ENCODE measurements at places on chromosomes 3 and 15.

GRCh38 chr3:35678643-35679161 is 39.4 kb downstream of the ARPP21 start:
- no peak for DNase-seq

DNA sequence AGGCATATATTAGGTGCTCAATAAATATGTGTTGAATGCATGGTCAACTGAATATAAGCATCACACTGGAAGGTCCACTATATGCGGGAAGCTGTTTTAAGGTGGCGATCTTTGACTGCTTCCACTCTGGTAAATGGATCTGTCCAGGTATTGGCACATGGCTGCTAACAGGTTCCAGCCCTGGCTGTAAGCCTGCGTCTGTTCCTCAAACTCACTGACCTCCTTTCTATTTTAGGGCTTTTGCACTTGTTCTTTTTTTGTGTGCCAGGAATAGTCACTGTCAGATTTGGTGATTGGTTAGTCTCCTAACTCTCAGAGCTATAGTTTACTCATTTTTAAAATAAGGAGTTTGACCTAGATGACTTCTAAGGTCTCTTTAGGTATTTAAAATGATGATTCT is 46.2 kb downstream of the ADAMTSL3 start:
- no peak for DNase-seq

DNA sequence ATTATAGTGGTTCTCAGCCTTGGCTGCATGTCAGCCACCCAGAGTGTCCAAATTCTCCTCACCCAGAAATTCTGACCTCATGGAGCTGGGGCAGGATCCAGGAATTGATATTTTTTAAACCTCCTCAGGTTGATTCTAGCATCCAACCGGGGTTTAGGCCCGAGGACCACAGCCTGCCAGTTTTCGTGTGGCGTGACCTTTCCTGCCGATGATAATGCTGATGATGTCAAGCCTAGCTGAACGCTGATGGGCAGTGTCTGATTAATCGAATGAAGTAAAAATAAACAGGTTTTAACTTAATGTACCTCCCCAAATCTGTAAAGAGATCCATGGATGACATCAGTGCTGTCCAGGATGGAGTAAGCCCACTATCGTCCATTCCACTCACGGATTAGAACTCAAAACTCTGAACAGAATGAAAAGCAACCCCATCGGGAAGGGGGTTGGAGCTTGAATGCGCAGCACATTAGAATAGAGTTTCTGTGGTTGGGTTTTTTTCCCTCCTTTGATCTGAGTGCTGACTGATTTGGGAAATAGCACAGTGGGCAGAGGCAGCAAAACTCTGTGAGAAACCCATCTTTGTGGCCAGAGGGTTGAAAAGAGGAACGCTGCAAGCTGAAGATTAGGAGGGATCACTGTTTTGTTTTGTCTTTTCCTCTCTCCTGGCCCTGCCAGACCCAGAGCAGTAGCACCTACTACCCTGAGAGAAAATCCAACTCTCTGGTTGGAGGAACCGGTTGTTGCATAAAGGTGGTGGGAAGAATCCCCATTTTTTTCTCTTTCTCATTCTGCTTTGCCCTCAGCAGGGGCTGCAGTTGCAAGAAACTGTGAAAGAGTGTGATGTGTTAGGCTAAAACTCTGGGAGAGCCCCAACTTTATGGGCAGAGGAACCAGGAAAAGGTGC is 153.9 kb downstream of the APBA2 start:
- no peak for DNase-seq

DNA sequence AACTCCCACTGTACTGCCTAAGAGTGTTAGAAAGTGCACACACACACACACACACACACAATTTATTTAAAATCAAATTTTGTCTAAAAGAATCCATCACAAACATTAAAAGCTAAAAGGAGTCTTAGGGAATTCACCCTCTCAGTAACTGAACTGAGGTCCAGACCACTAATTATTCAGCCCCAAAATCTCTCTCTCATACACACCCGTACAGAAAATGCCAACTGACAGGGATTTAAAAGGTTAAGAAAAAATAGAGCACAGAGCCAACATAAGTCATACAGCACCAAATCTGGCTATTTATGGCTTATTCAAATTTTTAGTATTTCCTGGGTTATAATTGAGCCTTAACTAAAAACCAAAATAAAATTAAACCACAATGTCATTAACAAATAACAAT is 20.7 kb downstream of the GBE1 start:
- no peak for DNase-seq

- DNase-seq = no peak
Observed at GRCh38 chr3:113728661-113729060, 17.4 kb downstream of the NAA50 start.

DNA sequence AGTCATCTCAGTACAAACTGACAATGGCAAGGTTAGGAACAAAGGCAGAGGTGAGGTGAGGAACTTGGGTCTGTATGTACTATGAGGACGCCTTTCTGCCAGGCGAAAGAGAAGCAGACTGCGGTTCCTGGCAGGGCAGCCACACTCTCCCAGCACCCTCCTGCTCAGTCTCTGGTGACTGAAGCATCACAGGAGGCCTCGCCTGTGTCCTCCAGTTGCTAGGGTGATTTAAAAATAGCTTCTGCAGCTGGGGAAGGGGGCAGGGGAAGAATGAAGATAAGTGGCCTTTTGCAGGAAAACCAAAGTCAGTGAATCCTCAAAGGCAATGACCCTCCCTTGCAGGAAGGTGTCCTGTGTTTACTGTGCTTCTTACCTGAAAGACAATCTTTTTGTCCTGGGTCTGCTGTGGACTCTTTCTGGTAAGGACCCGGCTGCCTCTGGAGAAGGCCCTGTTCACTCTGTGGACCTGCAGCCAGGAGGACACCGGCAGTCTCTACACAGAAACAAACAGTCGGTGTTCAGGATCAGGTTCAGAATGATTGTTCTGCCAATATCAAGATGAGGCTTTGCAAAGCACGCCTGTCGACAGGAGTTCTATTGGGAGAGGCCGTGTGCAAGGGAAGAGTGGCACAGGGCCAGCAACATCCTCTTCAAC is 65.7 kb upstream of the DGKG start:
- no peak for DNase-seq

DNA sequence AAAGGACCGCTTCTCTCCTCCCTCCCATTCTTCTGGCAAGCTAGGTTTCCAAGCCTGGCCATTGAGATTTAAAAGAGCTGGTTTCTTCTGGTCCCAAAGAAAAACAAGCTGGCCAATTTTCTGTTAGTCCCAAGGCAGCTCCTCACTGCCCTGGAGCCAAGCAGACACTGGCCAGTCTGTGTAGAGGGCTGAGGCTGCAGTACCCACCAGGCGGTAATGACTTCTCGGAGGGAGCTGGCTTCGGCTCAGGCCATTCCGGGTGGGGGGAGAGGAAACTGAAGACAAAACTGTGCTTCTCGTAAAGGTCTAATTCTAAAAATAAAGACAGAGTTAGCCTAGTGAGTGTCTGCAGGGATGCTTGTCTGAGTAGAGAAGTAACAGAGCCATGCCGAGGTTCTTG is 78.5 kb upstream of the SMAD3 start:
- no peak for DNase-seq

DNA sequence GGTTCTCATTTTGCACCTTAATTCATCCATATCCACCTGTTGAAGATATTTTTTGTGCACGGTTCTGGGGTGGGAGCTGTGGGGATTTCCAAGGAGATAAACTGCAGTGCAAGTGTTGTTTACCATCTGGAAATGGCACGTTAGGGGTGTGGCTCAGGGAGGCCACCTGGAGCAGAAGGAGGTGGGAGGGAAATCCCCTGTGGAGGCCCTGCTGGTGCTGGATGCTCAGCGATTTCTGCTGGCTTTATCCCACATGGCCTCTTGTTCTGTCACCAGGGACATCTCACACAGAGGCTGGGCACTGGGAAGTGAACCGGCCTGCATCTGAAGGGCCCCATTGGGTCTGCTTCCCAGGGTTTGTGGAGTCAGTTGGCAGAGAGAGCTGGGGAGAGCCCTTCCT is 24.3 kb downstream of the TRPM1 start:
- no peak for DNase-seq

All from activated T-helper 1 cell treated with anti-CD3 and anti-CD28 coated beads, Interleukin-2, amount 50 U/mL, for 16 hours (primary cell).